ENCODE measurements at places on chromosomes 11 and 22.

GRCh38 chr11:43164831-43165230 is 147.0 kb upstream of the API5 start:
- DNase-seq = no peak

- peak; percentile 41 for DNase-seq
Observed at GRCh38 chr11:65927904-65928397, 8.7 kb downstream of the DRAP1 start.

GRCh38 chr11:2218031-2218633 is 46.5 kb upstream of the TH start:
- DNase-seq = no peak

DNA sequence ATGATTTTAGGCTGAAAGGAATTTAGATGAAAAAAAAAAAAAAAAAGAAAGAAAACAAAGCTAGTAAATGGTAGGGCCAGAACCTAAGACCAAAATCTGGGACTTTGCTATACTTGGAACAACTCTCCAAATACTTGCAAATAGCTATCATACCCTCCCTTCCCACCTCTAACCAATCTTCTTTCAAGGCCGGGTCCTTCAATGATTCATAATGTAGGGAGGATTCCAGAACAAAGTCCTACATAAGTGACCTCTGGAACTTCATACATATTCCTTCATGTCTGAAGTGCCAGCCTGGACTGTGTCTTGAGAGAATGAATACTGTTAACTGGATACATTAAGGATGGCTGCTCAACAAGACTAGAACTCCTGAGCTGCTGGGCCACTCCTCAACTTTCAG is 9.9 kb downstream of the STK33 start:
- no peak for DNase-seq

- DNase-seq = no peak
Observed at GRCh38 chr11:73259406-73260126, 12.6 kb upstream of the P2RY6 start.

- DNase-seq = no peak
Observed at GRCh38 chr22:27895600-27895999, 23.5 kb downstream of the PITPNB start.

- no peak for DNase-seq
Observed at GRCh38 chr22:40853961-40854360, 2.5 kb downstream of the ST13 start.

DNA sequence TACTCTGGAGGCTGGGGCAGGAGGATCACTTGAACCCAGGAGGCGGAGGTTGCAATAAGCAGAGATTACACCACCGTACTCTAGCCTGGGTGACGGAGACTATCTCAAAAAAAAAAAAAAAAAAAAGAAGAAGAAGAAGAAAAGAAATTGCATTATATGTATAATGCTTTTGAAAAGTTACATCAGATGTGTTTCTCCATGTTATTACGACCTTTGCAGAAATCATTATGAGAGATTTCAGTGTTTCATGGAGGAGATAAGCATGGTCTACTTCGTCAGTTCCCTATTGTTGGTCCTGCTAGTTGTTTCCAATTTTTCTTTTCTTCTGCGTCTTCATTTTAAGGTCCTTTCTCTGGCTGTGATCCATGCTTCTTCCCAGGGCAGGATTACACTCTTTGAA is 3.0 kb downstream of the MIAT start:
- DNase-seq = no peak

DNA sequence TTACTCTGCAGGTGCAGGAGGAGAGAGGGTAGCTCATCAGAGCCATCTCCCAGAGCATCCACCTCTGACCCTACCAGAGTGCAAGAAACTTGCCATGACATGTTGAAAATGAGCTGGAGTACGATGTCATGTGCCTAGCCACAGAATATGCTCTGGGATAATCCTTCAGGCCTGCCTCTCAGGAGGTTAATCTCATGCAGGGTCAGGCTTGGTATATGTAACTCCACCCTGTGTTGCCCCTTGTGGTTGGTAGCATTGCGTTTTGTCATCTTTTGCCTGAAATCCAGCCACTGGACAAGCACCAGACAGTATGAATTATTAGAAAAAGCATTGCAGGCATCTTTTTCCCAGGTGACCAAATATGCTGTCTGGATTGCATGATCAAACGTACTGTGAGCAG is 36.2 kb downstream of the CNTF start:
- no peak for DNase-seq

GRCh38 chr11:65634905-65635731 is 2.8 kb upstream of the SIPA1 start:
- DNase-seq = no peak

DNA sequence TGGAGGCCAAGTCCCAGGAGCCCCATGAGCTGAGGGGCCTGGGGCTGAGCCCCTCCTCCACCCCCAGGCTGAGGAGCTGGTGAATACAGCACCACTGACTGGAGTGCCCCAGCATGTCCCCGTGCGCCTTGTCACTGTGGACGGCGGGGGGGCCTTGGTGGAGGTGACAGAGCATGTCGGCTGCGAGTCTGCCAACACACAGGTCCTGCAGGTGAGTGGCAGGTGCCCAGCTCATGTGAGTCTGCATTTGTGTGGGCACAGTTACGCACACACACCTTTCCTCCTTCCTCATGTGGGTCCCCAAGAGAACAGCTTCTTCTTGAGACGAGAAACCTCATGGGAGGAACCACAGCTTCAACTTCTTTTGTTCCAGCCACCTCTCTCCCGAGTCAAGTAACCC is 7.7 kb downstream of the TMEM132A start:
- DNase-seq = no peak

DNA sequence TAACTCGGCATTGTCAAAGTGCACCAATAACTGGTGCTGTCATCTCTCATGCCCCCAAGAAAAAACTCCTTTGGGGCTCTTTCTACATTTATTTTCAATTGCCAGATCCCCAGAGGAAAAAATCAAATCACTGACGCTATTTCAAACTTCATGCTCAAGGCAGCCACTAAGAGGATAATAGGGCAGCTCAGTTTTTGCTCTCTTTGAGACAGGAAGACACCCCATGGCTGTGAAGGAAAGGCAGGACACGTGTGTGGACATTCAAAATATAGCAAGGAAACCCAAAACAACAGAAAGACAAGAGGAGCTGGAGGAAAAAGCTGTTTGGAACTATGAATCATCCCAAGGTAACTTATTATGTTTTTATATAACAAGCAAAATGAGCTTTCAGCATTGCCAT is 83.7 kb downstream of the SERGEF start:
- DNase-seq = no peak

DNA sequence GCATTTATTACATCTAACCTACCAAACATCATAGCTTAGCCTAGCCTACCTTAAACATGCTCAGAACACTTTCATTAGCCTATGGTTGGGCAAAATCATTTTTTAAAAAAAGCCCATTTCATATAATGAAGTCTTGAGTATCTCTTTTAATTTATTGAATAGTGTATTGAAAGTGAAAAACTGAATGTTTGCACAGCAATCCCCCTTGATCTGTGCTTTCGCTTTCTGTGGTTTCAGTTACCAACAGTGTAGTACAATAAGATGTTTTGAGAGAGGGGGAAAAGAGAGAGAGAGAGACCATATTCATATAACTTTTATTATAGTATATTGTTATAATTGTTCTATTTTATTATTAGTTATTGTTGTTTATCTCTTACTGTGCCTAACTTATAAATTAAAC is 8.4 kb upstream of the MAP6 start:
- DNase-seq = no peak

DNA sequence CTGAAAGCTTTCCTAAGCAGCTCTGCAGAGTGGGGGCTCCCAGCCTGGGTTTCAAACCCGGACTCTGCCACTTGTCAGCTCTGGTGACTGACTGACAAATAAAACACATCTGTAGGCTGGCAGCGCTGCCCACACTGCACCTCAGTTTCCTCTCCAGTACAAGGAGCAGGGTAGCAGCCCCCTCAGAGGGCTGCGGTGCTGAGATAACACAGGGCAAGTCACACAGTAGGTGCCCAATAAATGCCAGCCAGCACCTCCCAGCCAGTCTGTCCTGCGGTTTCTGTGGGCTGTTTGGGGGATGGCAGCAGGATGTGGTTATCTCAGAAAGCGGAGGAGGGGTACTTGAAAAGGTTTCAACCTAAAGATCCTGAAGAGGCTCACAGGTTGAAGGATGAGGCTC is 1.5 kb downstream of the SYT12 start:
- no peak for DNase-seq

- no peak for DNase-seq
Observed at GRCh38 chr11:1608363-1608762, at the start of gene KRTAP5-3. TSS of gene KRTAP5-3 (minus strand) at chr11:1608463. CDS start at chr11:1608385, 78 bp downstream.

- DNase-seq = no peak
Observed at GRCh38 chr11:15206791-15207190, 92.1 kb downstream of the INSC start.

DNA sequence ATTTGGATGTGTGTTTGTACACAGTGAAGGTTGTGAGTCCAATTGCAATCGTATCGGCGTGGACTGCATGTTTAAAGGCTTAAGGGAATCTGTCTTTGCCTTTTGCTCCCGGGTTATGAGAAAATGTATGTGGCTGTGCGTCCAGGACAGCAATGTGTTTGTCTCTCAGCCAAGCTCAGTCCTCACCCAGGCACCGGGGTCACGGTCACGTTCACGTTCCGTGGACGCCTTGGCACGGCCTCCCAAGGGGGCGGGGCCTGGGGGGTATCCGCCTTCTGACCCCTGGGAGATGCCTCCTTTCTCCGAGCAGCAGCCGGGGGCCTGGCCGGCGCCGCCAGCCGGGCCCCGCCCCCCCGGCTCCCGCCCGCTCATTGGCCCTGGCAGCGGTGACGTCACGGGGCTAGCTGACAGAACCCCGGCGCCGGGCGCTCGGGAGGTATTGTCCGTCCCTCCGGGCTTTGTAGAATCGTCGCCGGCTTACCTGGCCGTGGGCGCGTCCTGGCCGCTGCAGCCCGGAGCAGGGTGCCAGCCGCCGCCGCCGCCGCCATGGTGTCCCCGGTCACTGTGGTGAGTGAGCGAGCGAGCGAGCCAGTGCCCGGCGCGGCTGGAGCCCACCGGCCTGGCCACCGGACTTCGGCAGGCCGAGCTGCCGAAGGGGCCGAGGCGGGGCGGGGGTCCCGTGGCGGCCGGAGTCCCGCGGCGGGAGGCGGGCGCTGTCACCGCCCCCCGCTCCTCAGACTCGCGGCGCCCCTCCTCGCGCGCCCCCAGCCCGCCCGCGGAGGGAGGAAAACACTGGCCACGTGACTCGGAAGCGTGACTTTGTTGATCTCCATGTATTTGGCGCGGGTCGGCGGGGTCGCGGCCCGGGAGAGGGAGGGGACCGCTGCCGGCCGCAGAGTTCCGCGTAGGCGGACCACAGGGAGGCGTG is at the start of gene TMEM86A:
TMEM86A (plus strand) TSS at position 439 of the 928 bp plus-strand sequence; CDS start at position 547, 108 bp downstream.
- DNase-seq = peak; percentile 62

GRCh38 chr11:87056091-87056490 is 18.4 kb downstream of the TMEM135 start:
- no peak for DNase-seq

GRCh38 chr22:37397226-37397625 is 30.1 kb downstream of the ELFN2 start:
- DNase-seq = no peak

- DNase-seq = no peak
Observed at GRCh38 chr11:10538924-10539323, 2.1 kb downstream of the RNF141 start.

GRCh38 chr11:109978895-109979294 is 114.3 kb upstream of the ZC3H12C start:
- DNase-seq = no peak

DNA sequence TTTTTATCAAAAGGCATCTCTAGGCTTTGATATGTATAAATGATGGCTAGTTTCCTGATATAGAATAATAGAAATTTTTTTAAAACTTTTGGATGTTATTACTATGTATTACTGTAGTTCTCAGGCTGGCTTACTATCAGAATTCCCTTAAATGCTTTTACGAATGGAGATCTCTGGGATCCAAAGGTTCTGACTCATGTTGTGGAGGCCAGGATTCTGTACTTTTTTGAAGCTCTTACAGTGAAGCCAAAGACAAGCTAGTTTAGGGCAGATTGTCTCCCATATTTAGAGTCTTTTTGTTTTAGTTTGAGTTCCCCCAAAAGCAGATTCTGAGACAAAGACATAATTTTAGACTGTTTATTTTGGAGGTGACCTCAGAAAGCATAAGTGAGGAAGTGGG is 265.9 kb upstream of the SESN3 start:
- no peak for DNase-seq

GRCh38 chr11:89537936-89538335 is 46.8 kb upstream of the NOX4 start:
- DNase-seq = no peak

GRCh38 chr11:120881596-120881995 is 142.3 kb upstream of the TBCEL start:
- DNase-seq = no peak

- DNase-seq = no peak
Observed at GRCh38 chr11:2140411-2141400, 1.5 kb upstream of the IGF2 start.

- no peak for DNase-seq
Observed at GRCh38 chr22:38236786-38237185, 35.0 kb downstream of the MAFF start.

DNA sequence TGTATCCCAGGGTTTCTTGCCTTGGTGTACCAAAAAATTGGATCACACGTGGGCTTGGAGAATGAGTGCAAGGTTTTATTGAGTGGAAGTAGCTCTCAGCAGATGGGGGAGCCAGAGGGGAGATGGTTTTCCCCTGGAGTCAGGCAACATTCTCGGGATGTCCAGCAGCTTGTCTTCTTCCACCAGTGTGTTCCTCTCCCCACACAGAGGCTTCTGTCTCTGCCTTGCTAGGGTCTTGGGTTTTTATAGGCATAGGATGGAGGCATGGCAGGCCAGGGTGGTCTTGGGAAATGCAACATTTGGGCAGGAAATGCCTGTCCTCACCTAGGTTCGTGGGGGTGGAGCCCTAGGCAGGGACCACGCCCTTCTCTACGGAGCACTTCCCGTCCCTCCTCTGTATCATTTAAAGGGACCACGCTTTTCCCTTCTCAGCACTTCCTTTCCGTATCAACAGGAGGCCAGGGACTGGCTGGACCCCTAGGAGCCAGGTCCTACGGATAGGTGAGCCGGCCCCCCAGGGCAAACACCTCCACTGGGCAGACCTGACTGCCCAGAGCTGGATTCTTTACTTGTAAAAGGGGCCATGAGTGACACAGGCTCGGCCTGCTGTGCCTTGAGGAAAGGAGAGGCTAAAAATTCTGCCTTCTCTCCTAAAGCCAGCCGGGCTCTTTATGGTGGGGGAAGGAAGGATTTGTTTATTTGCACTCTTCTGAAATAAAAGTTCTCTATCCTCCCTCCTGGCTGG is 55.3 kb upstream of the CCDC188 start:
- peak; percentile 81 for DNase-seq

DNA sequence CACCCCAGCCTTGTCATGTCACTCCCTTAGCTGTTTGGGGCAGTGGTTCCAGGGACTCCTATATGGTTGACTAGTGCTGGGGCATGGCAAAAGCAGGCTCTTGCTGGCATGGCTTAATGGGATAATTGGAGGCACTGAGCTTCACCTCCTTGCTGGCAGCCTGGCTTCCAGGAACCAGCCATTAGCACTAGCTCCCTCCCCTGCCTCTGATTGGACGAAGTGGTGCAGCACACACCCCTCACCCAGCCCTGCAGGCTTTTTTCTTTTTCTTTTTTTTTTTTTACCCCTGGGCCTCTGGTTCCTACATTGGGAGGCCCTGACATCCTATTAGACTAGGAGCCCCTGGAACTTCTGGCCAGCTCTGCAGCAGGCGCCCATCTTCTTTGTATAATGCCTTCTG is 18.6 kb downstream of the PHLDB1 start:
- DNase-seq = no peak

- DNase-seq = no peak
Observed at GRCh38 chr22:33658775-33659174, 261.5 kb downstream of the LARGE1 start.

All from Kasumi-1 (cell line).